ENCODE measurements at places on chromosomes 4 and X. TPM values are rescaled to one million over a fixed set of nuclear protein-coding genes. Genes with fewer than 3 reads are reported as not detected.

DNA sequence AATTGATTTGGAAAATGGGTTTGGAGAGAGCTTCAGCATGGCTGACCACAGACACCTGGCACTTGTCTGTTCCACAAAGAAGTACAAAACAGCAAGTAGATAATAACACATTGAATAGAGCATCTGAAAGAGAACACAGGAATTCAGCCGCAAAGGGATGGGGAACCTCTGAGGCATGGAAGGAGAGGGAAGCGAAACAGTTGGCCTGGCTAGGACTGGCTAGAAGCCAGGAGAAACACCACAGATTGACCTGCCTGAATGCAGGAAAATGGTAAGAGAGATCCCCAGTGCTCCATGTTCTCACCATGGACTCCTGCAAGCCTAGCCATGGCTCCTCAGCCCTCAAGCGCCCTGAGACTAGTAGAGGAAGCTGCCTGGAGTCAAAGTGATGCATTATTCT, 169.7 kb upstream of the SH3RF1 start:
- H3K27me3 ChIP-seq = no peaks in the 10 kb centered on the region
- H3K27ac ChIP-seq = no peak overlapping the region
- peaks cover 25% of the 10 kb centered on the region for H3K36me3 ChIP-seq
- H3K4me3 ChIP-seq = no peak overlapping the region

- no peaks in the 10 kb centered on the region for H3K27me3 ChIP-seq
- no peak for DNase-seq
- H3K27ac ChIP-seq = peak overlapping the region; percentile 66
- H3K36me3 ChIP-seq = peaks cover 13% of the 10 kb centered on the region
Observed at GRCh38 chrX:20263474-20263873, 3.2 kb downstream of the RPS6KA3 start.

Gene BEX2
- 9.3 TPM for total RNA-seq

GRCh38 chr4:155543126-155543765, 123.4 kb upstream of the GUCY1A1 start:
- H3K4me3 ChIP-seq = no peak overlapping the region
- no peaks in the 10 kb centered on the region for H3K27me3 ChIP-seq
- H3K4me1 ChIP-seq = no peaks in the 10 kb centered on the region
- H3K36me3 ChIP-seq = no peaks in the 10 kb centered on the region
- DNase-seq = no peak

DNA sequence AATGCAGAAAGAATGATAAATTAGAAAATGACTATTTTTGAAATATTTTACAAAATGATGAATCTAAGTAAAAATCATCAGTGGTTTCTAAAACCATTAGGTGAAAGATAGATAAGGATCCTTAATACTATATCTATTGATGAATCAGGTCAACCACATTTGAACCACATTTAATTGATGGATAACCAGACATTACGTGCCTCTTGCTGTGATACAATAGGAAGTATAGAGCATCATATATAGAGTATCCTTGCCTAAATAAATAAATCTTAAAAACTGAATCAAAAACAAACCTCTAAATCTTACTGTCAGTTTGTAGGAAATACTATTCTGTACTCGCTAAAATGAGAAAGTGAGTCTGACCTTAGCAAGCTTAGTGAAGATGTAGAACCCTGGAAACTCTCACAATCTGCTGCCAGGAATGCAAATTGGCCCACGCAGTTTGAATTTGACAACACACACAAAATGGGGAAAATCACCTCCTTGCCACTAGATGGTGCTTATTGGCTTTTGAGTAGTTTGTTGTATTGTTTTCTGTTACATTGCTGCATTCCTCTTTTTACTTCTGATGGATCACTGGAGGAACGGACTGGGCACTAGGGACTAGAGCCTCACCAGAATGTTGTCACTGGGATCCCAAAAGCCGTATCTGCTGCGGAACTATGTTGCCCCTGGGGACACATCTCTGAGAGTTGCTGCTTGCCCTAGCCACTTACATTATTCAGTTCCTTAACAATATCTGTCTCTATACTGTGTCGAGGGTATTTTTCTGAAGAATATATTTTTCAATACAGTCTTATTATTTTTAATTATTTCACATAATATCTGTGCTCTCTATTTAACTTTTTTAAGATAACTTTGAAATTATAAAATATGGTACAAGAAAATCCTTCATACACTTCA, 25.4 kb upstream of the SLAIN2 start:
- no peak overlapping the region for H3K4me3 ChIP-seq
- H3K36me3 ChIP-seq = no peaks in the 10 kb centered on the region
- peak; percentile 21 for DNase-seq
- H3K27ac ChIP-seq = no peak overlapping the region

Gene LRP2BP
- 1.2 TPM for total RNA-seq

Gene DCAF8L1
- total RNA-seq = not detected

DNA sequence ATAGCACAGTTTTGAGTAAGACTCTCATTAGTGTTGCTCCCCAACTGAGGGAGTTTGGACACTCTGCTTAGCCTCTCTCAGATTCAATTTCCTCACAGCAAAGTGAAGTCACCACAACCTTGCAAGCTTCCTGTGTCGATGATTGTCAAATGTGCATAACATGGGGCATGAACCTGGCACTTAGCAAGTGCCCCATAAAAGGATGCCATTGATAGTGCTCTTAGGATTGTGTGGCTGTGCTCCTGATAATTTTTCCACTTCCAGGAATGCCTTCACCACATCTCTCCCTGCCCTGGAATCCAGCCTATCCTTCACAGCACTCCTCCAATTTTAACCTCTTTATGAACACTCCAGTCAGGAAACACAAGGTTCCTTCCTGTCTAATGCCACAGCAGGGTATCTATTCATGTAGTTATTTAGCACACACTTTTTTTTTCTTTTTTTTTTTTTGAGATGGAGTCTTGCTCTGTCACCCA, 309.4 kb downstream of the PPP3CA start:
- no peak overlapping the region for H3K4me3 ChIP-seq
- H3K27me3 ChIP-seq = no peaks in the 10 kb centered on the region
- peaks cover 45% of the 10 kb centered on the region for H3K4me1 ChIP-seq
- H3K36me3 ChIP-seq = peaks cover 40% of the 10 kb centered on the region

Gene GUCY1B1
- total RNA-seq = not detected

DNA sequence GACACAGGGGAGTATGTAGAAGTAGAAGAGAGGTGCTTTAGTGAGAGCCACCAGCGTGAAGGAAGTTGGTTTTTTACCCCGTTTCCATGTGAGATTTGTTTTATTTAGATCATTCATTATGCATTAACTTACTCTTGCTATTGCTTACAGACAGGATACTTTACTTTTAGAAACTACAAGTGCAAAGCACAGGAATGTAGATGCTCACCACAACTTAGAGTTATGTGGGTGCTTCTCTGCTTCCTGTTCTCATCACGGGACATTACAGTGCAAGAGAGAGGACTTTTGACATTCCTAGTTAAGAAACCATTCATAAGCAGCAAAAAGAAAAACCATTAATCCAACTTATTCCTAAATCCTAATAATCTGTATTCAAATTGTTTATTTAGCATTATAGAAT, 25.6 kb upstream of the SPANXD start:
- no peak overlapping the region for H3K4me3 ChIP-seq
- H3K36me3 ChIP-seq = no peaks in the 10 kb centered on the region
- H3K4me1 ChIP-seq = no peaks in the 10 kb centered on the region
- no peaks in the 10 kb centered on the region for H3K27me3 ChIP-seq

Gene PAGE4
- total RNA-seq = not detected

DNA sequence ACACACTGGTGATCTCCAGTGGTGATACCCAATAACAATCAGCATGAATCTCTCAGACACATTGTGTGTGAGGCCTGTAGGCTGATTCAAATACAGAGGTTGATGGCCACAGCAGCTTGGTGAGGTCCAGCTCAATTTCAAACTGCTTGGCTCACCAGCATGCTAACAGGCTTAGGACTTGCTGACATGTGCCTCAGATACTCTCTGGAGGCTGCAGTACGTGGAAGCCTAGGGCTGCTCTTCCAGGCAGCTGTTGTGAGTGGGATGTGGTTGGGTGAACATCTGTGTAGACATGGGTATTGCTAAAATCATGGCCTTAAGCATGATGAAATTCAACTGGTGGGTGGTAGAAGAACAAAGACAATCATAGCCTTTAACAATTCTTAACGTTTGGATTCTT, 4.3 kb downstream of the CXCL9 start:
- peaks cover 7% of the 10 kb centered on the region for H3K4me1 ChIP-seq
- no peak for DNase-seq
- no peak overlapping the region for H3K4me3 ChIP-seq

- peak overlapping the region; percentile 52 for H3K27ac ChIP-seq
- H3K4me3 ChIP-seq = no peak overlapping the region
- H3K36me3 ChIP-seq = peaks cover 25% of the 10 kb centered on the region
- H3K4me1 ChIP-seq = peaks cover 30% of the 10 kb centered on the region
Observed at GRCh38 chrX:19571711-19572110, 56.4 kb upstream of the MAP3K15 start.

- no peaks in the 10 kb centered on the region for H3K36me3 ChIP-seq
- no peak for DNase-seq
- peaks cover 10% of the 10 kb centered on the region for H3K27me3 ChIP-seq
- H3K27ac ChIP-seq = no peak overlapping the region
- no peaks in the 10 kb centered on the region for H3K4me1 ChIP-seq
Observed at GRCh38 chr4:76601791-76602190, 166.8 kb downstream of the SHROOM3 start.

DNA sequence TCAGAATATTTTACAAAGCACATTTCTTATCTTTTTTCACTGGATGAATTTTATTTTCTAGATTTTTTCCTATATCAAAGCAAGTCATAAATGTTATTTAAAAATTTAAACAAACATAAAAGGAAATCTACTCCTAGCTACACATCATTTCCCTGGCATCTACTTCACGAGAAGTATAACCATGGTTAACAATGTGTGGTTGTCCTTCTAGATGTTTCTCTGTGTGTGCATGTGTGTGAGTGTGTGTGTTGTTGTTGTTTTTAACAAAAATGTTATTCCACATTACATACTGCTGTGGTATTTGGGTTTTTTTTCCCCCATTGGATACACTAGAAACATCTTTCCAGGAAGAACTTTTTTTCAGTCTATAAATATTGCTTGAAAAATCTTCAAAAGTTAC, 103.1 kb downstream of the CHIC2 start:
- no peaks in the 10 kb centered on the region for H3K27me3 ChIP-seq
- DNase-seq = no peak
- no peak overlapping the region for H3K27ac ChIP-seq
- H3K4me3 ChIP-seq = no peak overlapping the region
- no peaks in the 10 kb centered on the region for H3K4me1 ChIP-seq

GRCh38 chr4:145248971-145249370, 68.6 kb upstream of the OTUD4 start:
- no peaks in the 10 kb centered on the region for H3K4me1 ChIP-seq
- peaks cover 5% of the 10 kb centered on the region for H3K27me3 ChIP-seq
- H3K4me3 ChIP-seq = no peak overlapping the region
- H3K27ac ChIP-seq = no peak overlapping the region
- no peak for DNase-seq
- no peaks in the 10 kb centered on the region for H3K36me3 ChIP-seq

GRCh38 chr4:47498899-47499298, 13.8 kb downstream of the ATP10D start:
- no peak overlapping the region for H3K27ac ChIP-seq
- peaks cover 5% of the 10 kb centered on the region for H3K4me1 ChIP-seq
- H3K36me3 ChIP-seq = no peaks in the 10 kb centered on the region
- no peak overlapping the region for H3K4me3 ChIP-seq
- H3K27me3 ChIP-seq = no peaks in the 10 kb centered on the region
- DNase-seq = no peak

DNA sequence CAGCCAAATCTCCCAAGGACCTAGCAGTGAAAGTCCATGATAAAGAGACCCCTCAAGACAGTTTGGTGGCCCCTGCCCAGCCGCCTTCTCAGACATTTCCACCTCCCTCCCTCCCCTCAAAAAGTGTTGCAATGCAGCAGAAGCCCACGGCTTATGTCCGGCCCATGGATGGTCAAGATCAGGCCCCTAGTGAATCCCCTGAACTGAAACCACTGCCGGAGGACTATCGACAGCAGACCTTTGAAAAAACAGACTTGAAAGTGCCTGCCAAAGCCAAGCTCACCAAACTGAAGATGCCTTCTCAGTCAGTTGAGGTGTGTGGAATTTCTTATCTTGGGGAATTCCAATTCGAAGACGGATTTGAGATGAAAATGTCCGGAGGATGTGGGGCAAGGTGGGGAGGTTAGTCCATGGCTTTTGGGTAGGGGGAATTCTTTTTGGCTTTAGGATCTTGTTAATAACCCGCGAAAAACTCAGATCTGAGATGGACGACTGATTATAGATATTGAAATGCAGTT, 112.5 kb downstream of the AFF1 start:
- no peak overlapping the region for H3K4me3 ChIP-seq
- peaks cover 49% of the 10 kb centered on the region for H3K36me3 ChIP-seq
- DNase-seq = no peak
